SJSA1 (cell line): ENCODE measurements at places on chromosomes 3 and 15.

- no peak for DNase-seq
These were observed 35.2 kb downstream of the CPN2 start for GRCh38 chr3:194315965-194316361.

- DNase-seq = no peak
These were observed 10.6 kb upstream of the U2SURP start for GRCh38 chr3:142990721-142991120.

DNA sequence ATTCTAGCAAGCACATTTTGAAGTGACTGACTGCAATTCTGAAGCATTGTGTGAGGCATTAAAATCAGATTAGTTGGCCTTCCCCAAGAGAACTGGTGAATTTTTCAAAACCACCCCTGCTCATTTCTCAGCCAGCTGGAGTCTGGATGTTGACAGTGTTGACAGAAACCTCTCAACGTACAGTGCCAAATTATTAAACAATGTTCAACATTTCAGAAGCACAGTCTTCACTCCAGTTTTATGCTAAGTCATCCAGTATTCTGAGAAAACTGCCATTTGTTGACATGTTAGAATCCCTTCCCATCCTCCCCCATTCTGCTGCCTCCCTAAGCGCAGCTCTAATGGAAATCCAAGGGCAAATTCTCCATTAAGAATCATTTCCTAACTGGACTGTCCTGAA, 369.3 kb upstream of the TRIM42 start:
- DNase-seq = no peak

DNA sequence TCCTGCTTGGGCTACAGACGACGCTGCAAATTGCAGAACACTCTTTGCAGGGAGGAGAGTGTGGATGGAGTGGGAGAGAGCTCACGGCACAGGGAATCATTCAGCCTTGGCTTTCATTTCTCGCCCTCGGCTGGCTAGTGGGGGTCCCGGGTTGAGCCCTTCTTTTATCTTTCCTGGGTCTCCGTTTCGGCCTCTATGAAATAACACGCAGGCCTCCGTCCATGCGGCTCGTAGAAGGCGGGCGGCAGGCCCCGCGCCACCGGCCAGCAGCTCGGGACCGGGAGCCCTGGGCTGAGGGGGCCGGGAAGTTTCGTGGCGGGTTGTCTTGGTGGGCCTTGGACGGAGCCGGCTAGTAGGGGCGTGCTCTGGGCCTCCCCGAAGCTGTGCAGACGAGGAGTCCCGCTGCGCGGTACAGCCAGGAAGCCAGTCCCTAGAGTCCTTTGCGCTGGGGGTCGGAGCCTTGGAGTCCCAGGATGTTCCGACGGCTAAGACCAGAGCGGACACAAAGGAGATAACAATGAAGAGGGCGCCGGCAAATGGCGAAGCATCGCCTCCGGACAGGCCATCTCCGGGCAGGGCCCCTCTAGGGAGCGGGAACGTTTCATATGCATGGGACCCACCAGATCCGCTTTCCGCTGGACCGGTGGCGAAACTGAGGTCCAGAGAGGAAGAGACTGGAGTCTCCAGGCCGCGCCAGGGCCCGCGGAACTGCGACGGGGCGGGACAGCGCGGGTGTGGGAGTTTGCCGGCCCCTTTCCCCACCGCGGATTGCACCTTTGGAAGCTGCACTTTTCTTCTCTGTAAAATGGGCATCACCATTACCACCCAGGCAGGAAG, 4.3 kb downstream of the RNU6-1 start:
- no peak for DNase-seq

DNA sequence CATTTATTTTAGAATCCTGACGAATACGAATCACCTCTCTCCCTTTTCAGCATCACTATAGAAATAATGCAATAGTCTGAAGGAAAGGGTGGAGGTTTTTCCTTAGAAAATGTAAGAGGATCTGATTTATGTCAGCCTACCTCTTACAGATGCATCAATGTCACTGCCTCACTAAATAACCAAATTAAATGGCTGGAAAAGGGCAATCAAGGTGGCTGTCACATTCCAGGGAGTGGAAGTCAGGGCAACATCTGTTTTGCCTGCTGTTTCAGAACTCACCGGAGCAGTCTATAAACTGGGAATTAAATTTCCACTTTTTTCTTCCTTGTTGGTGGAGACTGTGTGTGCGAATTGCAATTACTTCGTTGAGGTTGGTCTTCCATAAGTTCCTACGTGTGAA, 299.3 kb upstream of the PDZRN3 start:
- DNase-seq = no peak

DNA sequence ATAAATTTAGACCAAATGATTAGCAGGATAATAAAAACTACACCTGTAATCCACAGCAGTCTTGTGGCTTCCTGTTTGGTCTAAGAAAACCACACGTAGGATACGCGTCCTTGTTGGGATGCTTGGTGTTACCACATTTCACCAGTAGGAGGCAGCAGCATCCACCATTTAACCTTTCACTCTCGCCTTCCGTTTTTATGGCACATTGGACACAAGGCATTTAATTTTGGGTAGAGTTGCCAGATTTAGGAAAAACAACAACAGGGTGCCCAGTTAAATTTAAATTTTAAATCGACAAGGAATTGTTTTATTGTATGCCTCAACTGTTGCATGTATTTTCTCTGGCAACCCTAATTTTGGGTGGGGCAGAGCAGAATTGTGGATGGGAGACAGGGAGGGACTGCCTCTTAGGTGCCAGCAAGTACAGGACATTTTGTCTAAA, 6.3 kb downstream of the LRRC31 start:
- DNase-seq = peak; percentile 24

- no peak for DNase-seq
These were observed 4.8 kb upstream of the BCL6 start for GRCh38 chr3:187750006-187750512.

- no peak for DNase-seq
These were observed 128.9 kb downstream of the MCTP2 start for GRCh38 chr15:94360251-94360685.

DNA sequence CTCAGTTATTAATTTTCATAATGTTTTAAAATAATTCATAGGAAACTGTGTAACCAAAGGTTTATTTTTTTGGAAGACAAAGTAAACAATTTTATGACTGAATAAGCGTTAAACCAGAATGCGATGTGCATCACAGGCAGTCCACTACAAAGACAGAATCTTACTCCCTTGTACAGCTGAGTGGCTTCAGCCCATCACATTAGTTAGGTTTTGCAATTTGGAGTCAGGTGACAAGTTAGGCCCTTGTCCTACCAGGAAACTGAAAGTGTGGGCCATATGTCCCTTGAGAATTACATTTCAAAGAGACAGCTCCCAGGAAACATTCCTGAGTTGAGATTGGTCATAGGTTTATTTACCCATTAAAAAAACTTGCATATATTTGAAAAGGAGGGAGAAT, 156.3 kb downstream of the MEX3B start:
- DNase-seq = no peak

GRCh38 chr15:67456677-67457529, 64.0 kb upstream of the C15orf61 start:
- DNase-seq = peak; percentile 62

- DNase-seq = no peak
These were observed 207.2 kb downstream of the EPHA3 start for GRCh38 chr3:89314454-89315098.

GRCh38 chr3:138434276-138434874, at the start of gene ESYT3:
Gene ESYT3 (plus strand): TSS chr3:138434616. CDS start chr3:138434799, 183 bp downstream.
- DNase-seq = peak; percentile 29

DNA sequence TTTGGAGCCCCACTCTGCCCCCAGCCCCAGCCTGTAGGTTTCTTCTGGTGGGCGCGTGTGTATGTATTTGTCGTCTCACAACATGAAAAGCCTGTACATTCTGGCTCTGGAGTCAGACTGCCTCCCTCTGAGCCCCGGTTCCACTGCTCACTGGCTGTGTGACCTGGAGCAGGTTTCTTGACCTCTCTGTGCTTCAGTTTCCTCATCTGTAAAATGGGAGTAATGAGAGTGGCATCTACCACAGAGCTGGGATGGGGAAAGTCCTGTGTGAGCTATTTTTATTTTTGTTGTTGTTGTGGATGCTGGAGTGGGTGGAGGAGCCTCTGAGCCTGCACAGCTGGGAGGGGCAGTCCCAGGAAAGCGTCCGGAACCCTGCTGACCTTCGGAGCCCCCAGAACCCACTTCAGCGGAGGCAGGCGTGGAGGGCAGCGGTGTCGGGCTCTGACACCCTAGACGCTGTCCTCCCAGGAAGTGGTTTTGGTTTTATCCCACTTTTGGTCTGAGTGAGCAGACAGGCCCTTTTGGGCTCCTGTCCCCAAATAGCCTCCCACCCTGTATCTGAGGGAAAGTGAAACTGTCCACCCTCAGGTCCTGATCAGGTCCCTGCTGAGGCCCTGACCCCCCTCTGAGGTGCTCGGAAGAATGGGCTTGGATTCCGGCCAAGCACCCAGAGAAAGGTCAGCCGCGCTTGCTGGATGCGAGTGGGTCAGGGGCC, 103.5 kb downstream of the CHSY1 start:
- DNase-seq = no peak

GRCh38 chr3:46876313-46877300, 914 bp upstream of the PTH1R start:
- DNase-seq = no peak

- DNase-seq = peak; percentile 55
These were observed 57.9 kb upstream of the SAMMSON start for GRCh38 chr3:69941439-69942176.

GRCh38 chr3:195559723-195560409, 16.7 kb upstream of the PPP1R2 start:
- DNase-seq = no peak

DNA sequence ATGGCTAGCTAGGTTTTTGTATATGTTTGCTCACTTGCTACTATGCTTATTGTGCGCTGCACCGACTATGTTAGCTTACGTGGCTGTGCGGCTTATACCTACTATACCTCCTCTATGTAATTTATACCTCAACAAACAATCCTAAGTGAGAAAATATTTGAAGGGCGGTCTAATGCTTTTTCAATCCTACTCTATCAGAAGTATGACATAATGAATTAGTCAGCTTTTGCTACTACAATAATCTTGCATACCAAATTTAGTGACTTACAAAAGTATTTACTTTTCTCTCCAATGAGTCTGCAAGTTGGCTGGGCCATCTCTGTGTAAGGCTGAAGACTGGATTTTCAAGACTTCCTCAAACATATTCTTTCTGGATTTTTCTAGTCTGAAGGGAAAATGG, 391.2 kb upstream of the NECTIN3 start:
- no peak for DNase-seq

DNA sequence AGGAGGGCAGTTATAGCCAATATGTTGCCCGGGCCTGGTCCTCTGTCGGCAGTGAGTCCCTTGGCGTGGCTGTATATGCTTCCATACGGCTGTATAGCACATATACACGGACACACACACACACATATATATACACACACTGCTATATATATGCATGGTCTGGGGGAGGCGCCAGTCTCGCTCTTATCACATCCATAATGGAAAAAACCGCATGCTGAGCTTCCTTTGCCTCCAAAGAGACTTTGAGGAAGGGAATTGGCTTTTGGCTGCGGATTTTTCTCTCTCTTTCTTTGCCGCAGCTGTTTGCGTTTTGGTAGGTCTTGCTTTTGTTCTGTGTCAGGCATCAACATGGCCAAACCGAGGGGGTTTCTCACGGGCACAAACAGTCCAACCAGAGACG, 11.3 kb upstream of the TMEM115 start:
- no peak for DNase-seq
